Stomach (tissue), 19 donors: ENCODE measurements at places on chromosomes 1 and 21.
A peak's percentile ranks its signal among the peaks of the same experiment; 100 is the strongest.

DNA sequence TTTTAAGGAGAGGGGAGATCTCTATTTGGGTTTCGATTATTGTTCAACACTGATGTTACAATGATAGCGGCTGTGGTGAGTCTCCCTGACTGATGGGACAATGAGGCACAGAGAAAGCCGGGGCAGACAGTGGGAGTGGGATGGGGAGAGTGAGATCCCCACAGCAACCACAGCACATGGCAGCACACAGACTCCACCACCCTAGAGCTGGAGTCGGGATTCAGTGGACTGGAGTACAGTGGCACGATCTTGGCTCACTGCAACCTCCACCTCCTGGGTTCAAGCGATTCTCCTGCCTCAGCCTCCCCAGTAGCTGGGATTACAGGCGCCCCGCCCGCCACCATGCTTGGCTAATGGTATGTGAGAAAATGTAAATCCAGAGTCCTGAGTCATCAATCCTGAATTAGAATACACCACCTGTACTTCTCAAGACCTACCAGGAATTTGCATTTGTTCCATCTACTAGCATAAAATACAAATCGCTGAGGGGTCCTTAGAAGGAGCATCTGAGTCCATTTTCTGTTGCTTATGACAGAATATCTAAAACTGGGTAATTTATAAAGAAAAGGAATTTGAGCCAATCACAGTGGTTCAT, 125.8 kb downstream of the TOMM20 start:
- H3K36me3 ChIP-seq: no peaks in the 10 kb centered on the region
- H3K4me3 ChIP-seq: no peak overlapping the region
- H3K27ac ChIP-seq: no peak overlapping the region
- peaks cover 13% of the 10 kb centered on the region for H3K4me1 ChIP-seq

GRCh38 chr1:12760256-12760795, 13.2 kb upstream of the PRAMEF12 start:
- no peaks in the 10 kb centered on the region for H3K4me1 ChIP-seq
- no peak overlapping the region for H3K27ac ChIP-seq
- H3K27me3 ChIP-seq: no peaks in the 10 kb centered on the region
- no peak for DNase-seq
- H3K4me3 ChIP-seq: no peak overlapping the region

DNA sequence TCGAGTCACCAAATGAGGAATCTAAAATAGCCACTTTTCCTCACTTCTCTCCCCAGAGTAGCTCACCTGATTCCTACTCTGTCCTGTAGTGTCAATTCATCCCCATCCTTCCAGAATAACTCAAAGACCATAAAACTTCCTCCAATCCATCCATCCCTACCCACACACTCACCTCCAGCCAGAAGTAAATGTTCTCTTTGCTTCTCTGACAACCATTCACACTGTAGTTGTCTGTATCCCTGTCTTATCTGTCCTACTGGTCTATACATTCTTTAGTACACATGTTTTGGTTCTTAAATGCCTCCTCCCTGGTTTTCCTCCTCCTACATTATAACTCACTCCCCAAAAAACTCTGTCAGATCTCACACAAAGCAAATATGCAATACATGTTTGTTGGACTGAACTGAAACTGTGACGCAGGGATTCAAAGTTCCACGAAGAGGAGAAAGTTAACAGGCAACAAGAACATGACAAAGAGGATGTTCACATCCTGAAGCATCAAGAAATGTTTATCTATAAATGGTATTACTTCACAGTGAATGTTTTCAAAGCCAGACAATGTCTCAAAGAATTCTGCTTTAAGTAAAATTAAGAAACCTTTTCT, 11.0 kb downstream of the TP53BP2 start:
- no peaks in the 10 kb centered on the region for H3K27me3 ChIP-seq
- peak overlapping the region; percentile 63 for H3K27ac ChIP-seq
- H3K36me3 ChIP-seq: no peaks in the 10 kb centered on the region
- DNase-seq: no peak
- peaks cover 70% of the 10 kb centered on the region for H3K4me1 ChIP-seq

DNA sequence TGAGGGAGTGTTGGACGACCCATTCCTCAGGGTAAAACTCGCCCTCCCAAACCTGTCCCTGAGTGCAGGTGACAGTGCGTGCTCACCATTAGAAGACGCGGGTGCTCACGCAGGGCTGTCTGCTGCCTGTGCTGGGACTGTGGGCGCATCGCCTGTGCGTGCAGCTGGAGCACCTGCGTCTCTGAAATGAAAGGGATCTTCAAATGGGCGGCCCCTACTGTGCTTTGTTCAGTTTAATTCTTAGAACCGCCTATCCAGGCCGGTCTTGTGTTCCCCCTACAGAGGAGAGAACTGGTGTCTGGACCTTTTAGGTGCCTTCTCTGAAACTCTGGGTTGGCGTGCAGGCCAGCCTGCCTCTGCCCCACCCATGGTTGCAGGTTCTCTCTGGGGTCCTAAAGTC, 125.8 kb downstream of the PCBP3 start:
- H3K36me3 ChIP-seq: no peaks in the 10 kb centered on the region
- peaks cover 6% of the 10 kb centered on the region for H3K4me1 ChIP-seq
- DNase-seq: no peak
- H3K27me3 ChIP-seq: no peaks in the 10 kb centered on the region

DNA sequence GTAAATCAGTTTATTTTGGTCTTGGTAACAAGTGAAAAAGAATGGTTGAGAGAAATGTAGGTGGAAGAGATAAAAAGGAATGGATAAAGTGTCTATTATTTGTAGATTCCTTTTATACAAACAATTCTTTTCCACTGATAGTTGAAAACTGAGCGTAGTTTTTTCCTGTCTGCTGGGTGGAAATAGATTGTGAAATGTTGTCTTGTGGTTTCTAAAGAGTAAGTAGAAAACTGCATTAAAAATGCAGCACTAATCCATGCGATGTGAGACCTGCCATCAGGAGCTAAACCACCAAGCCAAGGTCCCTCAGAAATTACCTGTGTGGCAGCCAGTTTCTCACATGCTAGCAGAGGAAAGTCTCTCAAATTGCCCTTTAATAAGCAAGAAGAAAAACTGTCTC, 103.2 kb upstream of the SLC44A3 start:
- no peaks in the 10 kb centered on the region for H3K36me3 ChIP-seq
- no peak for DNase-seq
